ENCODE measurements at places on chromosomes 2 and 18.

GRCh38 chr18:12048827-12049175, 44.8 kb upstream of the ANKRD62 start:
- no peak for DNase-seq

DNA sequence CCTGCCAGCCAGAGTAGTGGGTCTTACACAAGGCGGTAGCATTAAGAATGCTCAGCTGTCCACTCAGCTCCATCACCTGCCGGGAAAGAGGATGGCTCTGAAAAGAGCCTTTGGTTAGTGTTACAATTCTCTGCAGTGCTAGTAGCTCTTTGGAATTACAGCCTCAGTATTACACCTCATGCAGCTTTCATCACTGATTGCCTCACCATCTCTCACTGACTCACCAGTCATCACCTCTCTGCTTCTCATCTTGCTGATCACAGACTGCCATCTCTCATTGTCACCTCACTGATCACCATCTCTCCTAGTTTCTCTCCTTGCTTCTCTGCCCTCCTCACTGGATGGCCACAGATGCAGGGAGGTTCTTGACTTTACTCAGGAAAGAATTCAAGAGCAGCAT, 573.5 kb upstream of the SETBP1 start:
- no peak for DNase-seq

- DNase-seq: peak; percentile 33
Measured at GRCh38 chr2:65299246-65299645, 71.6 kb downstream of the ACTR2 start.

DNA sequence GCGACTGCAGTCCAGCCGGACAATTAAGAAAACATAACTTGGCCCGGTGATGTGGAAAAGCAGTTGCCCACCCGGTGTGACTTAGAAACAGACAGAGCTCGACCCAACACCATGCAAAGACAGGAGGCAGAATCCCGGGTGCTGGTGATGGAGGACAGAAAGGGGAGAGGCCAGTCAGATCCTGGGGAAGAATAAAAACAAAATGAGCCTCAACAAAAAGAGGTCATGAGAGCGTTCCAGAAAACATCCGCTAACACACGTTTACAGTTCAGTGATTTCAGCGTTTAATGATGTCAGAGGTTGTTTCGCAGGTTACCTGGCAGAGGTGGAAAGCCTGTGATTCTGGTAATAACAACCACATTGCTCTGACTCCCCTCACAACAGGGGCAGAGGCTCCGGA, 111.9 kb downstream of the OSR1 start:
- no peak for DNase-seq

DNA sequence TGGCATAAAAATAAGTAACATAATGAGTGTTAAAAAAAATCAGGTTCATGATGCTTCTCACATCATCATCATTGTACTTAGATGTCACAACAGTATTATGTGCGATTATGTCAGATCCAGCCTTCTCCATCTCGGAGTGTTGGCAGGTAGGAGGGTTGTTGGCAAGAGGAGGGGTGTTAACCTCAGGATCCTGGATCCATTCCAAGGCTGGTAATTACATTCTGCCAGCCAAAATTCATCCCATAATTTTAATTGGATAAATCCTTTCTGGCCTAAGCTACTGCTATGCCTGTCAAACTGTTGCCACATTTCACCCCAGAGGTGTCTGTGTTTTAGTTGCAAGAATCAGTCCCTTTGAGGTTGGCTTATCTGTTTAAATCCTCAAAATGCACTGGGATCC, 891 bp upstream of the FTCDNL1 start:
- DNase-seq: no peak

DNA sequence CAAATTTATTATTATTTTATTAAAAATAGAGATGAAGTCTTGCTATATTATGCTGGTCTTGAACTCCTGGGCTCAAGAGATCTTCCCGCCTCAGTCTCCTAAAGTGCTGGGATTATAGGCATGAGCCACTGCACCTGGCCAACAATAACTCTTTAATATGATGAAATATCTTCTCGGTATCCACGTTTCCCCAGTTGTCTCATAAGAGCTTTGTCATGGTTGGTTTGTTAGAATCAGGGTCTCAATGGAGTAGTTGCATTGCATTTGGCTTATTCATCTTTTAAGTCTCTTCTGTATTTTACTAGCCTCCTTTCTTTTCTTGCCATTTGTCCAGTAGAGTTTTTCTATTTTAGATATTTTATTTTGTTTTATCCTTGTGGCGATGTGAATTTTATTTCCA, 32.7 kb upstream of the DLX2 start:
- DNase-seq: no peak

GRCh38 chr2:210859314-210859713, 302.9 kb downstream of the CPS1 start:
- DNase-seq: no peak

DNA sequence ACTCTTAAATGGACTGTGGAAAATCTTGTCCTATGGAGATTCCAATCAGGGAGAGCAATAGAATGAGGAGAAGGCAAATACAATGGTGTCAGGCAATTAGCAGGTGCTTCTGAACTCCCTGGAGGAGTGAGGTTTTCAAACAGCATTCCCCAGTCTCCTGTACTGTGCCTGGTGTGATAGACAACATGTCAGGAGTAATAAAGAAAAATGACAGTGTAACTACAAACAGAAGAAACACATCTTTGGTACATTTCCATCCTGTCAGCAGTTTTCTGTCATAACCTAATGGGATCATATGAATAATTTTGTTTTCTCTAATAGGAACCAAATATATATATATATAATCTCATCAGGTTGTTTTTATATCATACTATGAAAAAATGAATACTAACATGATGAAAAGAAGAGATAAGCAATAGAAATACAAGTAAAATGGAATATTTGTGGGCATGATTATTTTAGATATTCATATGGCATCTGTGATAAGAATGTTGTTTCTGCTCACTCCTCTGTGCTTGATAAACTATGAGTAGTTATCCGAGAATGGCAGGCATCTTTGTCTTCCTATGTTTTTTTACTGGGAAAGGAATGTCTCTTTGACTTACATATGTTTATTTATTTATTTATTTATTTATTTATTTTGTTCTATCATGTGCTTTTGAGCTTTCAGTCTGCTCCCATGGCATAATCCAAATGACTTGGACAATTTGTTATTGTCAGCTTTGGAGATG, 441.7 kb downstream of the TXNL1 start:
- DNase-seq: no peak
